Activated naive CD8-positive, alpha-beta T cell treated with anti-CD3 and anti-CD28 coated beads, Interleukin-2, amount 50 U/mL, for 16 hours (primary cell): ENCODE measurements at places on chromosomes 6 and 20.
A peak's percentile ranks its signal among the peaks of the same experiment; 100 is the strongest.

DNA sequence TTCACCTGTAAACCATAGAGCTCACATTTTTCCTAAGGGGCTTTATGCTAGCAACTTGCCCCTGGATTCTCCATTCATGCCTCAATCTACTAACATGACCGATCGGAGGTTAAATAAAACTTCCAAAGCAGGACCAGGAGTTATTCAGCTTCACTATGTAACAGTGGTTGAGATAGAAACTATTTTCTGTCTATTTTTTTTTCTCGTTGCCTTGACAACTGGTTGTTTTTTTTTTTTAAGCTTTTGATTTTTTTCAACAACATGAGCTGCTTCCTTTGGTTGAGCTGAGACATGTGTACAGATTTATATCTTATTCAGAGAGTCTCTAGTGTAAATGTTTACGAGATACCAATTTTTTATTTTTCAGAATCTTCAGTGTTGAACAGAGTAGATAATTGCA, 85.7 kb downstream of the SHLD1 start:
- DNase-seq: no peak

DNA sequence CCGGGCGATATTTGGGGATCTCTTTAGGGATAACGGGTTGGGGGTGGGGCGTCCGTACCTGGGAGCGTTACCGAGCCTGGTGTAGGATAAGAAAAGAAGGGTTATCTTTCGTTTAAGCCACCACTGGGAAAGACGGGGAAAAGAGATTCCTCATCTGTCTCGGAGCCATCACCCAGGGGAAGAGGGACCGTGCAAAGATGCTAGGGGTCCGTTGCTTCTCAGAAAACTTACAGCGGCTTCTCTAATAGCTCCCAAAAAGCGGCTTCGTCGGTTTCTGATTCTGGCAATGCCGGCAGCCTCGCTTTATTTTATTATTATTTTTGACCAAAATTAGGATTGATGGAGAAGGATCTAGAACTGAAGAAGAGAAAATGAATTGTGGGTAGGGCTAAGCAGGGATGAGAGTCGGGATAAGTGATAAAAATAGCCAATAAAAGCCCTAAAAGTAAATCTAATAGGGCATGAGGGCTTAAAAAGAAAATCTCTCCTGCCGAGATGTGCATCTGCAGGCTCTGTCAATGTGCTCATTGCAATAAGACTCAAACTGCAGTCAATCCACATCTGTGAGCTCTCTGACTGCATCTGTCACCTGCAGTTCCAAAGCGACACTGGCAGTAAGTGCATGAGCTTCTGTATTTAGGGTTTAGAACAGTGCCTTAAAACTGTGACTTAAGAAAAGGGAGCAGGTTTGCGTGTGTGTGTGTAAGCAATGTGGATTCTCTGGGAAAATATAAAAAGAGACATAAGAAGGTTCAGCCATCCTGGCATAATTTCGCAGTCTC, 801 bp downstream of the TBPL1 start:
- no peak for DNase-seq

DNA sequence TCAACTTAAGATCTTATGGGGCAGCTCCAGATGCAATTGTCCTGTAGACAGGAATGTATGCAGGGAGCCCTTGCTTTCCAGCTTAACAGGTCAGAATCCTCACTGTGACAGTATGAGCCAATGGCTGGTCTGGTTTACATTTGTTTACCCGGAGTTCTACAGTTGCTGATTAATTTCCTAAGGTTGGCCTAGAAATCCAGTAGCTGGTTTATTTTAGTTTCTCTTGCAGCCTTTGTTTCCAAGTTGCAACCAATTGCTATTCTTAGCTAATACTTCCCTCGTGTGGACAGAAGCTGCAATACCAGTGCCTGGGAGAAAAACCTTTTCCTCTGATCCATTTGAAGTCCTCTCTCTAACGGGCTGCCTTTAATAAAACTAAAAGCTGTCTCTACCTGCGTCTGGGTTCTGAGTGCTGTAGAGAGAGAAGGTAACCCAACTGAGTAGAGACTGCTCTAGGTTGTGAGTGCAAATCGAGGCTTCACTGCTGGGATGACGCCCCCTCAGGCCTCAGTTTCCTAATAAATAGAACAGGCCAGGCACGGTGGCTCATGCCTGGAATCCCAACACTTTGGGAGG, 45.9 kb downstream of the ZNF217 start:
- DNase-seq: no peak

DNA sequence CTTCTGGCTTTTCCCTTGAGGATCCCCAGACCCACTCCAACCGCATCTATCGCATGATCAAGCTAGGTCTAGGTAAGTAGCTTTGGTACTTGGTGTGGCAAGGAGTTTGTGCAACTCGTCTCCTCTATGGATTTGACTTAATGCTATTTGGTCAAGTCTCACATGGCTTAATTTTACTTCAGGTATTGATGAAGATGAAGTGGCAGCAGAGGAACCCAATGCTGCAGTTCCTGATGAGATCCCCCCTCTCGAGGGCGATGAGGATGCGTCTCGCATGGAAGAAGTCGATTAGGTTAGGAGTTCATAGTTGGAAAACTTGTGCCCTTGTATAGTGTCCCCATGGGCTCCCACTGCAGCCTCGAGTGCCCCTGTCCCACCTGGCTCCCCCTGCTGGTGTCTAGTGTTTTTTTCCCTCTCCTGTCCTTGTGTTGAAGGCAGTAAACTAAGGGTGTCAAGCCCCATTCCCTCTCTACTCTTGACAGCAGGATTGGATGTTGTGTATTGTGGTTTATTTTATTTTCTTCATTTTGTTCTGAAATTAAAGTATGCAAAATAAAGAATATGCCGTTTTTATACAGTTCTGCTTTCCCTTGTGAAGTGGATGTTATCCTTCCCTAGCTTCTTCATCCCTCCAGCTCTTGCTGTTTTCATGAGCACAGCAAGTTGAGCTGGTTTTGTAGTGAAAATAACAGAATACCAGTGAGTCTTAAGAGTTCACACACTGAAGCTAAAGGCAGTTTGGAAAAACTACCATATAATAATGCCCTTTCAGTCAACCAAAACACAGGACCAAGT, 3.8 kb downstream of the SLC35B2 start:
- DNase-seq: no peak

DNA sequence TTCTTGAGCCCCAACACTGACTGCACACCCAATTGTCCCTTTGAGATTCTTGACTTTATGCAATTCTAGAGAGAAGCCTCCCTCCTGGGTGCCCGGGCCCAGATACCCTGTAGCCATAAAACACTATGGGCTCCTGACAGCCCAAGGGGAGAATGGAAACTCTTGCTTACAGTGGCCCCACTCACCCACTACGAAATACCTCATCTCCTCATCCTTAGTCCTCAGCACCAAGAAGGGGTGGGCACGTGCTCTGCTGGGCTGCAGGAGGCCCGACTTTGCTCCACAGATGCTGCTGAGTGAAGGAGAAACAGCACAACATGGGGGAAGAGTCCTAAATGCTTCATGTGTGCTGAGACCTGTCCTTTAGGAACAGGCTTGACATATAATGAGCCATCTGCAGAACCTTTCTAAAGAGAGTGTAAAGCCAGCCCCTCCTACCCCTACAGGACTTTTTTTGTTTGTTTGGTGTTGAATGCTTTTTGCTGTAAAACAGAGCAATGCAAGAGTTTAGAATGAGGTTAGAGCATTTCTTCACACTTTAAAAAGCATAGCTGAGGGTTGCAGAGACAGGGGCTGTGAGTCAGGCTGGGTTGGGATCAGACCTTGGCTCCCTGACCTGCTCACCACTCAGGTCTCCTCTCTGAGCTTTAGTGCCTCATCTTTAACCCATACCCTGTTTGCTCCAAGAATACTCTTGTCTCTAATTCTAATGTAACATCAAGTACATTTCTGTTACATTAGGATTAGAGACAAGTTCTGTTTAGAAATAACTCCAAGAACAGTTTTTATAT, 17.6 kb upstream of the SIRPG start:
- no peak for DNase-seq

DNA sequence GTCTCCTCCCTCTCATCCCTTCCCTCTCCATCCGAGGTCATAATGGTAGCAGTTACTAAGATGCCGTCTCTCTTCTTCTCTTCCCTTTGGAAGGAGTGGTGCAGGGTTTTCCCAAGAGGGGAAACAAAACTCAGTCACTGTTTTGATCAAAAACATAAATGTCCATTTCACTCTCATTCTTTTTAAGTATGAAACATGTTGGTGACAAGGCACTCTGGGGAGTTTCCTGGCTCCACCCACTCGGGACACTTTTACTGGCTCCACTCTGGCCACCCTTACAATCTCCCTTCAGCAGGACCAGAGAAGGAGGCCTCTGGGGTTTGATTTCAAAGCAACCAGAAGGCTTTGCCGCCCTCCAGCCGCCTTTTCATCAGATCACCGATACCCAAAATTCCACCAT, 57.0 kb downstream of the FGD2 start:
- DNase-seq: no peak

GRCh38 chr6:78844899-78845298, 22.5 kb upstream of the IRAK1BP1 start:
- no peak for DNase-seq

DNA sequence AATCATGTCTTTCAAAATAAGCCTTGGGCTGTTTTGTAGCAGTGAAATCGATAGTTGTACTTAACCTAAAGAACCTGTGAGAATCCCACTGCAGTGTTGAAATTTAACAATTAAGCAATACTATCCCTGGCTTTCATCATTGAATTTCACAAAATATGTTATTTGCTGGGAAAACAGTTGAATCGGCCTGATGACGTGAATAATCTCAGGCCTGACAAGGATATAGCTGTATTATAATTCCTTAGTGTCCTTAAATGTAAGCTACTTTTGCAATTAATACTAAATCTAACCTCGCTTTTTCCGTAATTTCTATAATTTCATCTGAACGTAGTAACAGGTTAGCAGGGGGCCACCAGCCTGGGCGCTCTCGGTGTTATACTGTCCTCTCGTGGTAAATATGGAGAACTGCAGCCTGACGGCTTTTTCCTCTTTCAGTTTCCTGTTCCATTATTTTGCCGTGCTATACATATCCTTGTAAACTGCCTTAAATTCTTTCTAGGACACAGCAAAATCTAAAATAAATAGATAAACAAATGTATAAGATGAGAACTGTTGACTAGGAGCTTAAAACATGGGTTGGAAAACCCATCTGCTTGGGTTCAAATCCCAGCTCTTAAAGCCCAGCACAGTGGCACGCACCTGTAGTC, 24.0 kb downstream of the MTFR2 start:
- DNase-seq: peak; percentile 13

- DNase-seq: no peak
These were observed 442.2 kb upstream of the MAN1A1 start for GRCh38 chr6:119791736-119792135.

DNA sequence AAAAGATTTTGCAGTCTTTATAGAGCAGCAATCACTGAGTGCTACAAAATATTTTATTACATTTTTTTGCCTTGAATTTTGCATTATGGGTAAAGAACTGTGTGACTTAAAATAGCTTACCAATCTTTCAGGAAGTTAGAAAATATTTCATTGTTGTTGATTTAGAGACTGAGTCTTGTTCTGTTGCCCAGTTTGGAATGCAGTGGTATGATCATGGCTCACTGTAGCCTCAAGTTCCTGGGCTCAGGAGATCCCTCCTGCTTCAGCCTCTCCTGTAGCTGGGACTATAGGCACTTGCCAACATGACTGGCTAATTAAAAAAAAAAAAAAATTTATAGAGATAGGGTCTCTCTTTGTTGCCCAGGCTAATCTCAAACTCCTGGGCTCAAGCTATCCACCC, 100.8 kb downstream of the ADGRB3 start:
- DNase-seq: no peak

DNA sequence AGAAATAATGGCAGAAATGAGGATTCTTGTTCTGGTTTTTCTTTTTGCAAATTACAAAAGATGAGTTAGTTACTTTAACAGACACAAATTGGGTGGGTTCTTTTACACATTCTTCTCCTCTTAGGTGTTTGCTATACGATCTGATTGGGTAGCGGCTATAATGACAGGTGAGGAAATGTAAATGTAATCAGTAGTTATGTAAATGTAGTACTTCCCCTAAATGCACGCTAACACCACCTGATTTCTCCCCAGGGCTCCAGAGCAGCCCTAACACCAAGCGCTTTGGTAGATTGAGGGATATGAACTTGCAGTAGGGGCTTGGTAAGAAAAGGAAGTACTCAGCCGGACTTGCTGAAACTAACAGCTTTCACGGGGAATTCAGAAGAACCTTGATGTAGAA, 499.4 kb upstream of the NOX3 start:
- DNase-seq: no peak

- no peak for DNase-seq
These were observed 251.1 kb downstream of the PHACTR1 start for GRCh38 chr6:12967686-12968085.
